ENCODE measurements at places on chromosomes 4 and X.

DNA sequence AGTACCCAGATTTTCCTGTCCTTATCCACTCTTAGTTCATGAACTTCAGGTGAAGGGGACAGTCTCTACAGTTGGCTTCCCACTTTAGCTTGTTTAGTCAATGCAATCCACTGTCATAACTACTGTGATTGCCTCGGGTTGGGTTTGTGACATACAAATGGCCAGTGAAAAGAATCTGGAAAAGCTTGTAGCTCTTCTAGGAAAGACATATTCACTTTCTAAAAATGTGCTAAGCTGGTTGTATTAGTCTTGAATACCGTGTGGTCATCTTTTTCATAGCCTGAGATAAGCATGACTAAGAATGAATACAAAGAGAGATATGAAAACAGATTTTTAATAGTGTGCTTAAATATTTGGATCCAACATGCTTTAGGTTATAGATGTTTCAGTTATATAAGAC lies 1443.5 kb upstream of the IGFBP7 start:
- no peak for DNase-seq

DNA sequence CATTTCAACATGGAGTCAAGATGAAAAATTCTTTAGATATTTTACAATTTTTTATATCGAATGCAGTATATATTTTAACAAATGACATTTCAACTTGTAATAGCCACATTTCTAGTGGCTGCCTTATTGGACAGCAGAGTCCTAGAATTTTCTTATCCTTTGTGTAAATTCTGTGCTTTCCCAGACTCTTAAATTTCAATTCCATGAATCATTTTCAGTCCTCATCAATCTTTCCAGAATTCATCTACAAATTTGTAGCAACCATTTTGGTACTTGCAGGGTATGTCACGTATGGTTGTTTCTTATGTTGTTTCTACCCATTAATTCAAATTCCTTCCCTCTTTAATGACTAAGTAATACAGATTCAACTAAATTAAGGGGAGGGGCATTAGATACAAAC lies 2.7 kb downstream of the PAICS start:
- no peak for DNase-seq

GRCh38 chrX:145735036-145735435 lies 82.6 kb upstream of the SLITRK2 start:
- peak; percentile 0 for DNase-seq

DNA sequence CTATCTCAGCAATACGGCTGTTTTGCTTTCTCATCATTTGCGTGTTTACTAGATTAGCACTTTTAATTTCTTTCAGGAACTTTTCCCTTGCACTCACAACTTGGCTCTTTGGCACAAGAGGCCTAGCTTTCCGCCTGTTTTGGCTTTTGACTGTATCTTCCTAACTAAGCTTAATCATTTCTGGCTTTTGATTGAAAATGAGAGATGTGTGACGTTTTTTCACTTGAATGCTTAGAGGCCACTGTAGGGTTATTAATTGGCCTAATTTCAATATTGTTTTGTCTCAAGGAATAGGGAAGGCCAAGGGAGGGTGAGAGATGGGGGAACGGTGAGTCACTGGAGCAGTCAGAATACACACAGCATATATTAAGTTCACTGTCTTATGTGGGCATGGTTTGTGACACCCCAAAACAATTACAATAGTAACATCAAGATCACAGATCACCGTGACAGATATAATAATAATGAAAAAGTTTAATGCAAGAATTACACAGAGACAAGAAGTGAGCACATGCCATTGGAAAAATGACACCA lies 27.3 kb downstream of the MND1 start:
- DNase-seq: no peak

DNA sequence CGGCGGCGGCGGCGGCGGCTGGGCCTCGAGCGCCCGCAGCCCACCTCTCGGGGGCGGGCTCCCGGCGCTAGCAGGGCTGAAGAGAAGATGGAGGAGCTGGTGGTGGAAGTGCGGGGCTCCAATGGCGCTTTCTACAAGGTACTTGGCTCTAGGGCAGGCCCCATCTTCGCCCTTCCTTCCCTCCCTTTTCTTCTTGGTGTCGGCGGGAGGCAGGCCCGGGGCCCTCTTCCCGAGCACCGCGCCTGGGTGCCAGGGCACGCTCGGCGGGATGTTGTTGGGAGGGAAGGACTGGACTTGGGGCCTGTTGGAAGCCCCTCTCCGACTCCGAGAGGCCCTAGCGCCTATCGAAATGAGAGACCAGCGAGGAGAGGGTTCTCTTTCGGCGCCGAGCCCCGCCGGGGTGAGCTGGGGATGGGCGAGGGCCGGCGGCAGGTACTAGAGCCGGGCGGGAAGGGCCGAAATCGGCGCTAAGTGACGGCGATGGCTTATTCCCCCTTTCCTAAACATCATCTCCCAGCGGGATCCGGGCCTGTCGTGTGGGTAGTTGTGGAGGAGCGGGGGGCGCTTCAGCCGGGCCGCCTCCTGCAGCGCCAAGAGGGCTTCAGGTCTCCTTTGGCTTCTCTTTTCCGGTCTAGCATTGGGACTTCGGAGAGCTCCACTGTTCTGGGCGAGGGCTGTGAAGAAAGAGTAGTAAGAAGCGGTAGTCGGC lies 528 bp downstream of the FMR1 start:
- DNase-seq: peak; percentile 55

DNA sequence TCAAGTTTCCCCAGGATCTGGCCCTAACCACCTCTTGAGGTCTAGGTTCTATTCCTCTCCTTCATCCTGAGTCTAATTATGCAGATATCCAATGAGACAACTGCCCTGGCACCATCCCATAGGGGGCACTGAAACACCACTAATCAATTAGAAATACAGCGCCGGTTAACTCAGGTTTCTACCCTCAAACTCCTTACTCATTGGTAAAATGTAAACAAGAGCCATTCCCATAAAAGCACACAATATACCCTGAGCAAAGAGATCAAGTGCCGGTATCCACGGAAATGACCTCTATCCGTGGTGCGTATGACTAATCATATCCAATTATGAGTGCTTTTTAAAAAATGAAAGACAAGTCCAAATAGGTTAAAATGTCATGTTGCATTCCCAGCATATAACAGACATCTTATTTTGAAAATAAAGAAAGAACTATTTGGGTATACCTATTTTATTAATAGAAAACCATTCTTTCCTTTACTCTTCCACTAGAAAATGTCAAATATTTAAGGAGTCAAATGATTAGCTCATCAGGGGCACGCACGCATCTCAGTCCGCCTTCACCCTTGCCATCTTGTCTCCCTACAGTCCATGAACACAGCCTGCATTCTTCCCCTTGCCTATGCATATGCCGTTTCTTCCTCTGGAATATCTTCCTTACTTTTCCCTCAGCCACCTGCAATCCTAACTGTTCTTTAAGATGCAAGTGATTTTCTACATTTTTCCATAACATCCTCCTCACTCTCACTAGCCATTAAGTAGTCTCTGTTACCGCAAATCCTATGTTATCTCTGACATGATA lies 141.1 kb downstream of the MAML3 start:
- DNase-seq: peak; percentile 94

Data from choroid plexus epithelial cell (primary cell).